Stimulated activated CD4-positive, alpha-beta T cell treated with anti-CD3 and anti-CD28 coated beads, TNF-alpha, amount 100 ng/mL, for 24 hours (primary cell): ENCODE measurements at places on chromosomes 3 and 15.

GRCh38 chr3:18132991-18133390, 292.1 kb downstream of the SATB1 start:
- DNase-seq, result no peak

GRCh38 chr15:97890307-97890706, 70.2 kb upstream of the ARRDC4 start:
- DNase-seq, result no peak

DNA sequence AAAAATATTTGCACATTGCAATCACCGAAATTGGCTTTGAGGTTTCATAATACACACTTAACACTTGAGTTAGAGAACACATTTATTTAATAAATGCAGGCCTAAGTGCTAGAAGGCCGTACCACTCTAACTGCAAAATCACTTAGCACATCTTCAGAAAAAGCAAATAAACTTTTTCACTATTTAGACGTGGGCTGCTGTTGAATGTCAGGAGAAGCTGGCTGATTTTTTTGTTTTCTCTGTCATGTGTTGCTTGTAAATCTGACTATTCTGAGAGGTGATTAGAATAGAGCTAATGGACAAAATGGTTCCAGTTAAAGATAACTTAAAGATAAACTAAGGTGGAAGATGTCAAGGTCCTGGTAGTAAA, 265.1 kb downstream of the FOXP1 start:
- DNase-seq, result no peak

DNA sequence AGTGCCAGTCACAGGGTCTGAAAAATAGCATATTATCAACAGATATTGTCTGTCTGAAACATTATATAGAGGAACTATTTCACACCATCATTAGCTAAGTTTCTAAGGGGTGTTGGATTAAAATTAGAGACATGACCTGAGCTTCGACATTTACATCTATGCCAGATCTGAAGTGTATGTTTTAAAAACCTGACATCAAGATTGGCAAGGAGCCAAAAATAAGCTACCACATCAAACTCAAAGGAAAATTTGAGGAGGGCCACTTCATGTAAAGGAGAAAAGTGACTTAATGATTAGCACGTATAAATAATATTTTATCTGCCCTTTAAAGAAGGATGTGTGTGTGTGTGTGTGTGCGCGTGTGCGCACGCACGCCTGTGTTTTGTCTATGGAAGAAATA, 752.0 kb upstream of the GRM7 start:
- no peak for DNase-seq

- no peak for DNase-seq
Observed at GRCh38 chr15:61383421-61383820, 154.3 kb upstream of the RORA start.

DNA sequence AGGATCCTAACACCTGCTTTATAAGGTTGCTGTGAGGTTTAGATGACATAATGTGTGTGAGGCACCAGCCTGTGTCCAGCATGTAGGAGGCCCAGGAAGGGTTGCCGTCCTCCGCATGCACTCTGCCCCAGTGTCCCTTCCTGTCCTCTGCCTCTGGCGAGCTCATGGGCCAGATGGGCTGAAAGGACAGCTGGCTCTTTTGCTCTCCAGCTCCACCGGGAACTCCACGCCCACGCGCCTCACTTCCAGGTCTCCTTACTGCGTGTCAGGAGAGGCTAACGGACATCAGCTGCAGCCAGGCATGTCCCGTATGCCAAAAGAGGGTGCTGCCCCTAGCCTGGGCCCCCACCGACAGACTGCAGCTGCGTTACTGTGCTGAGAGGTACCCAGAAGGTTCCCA, 12.2 kb downstream of the MUC20 start:
- DNase-seq, result no peak

- no peak for DNase-seq
Observed at GRCh38 chr3:115533218-115533617, 90.1 kb upstream of the GAP43 start.

DNA sequence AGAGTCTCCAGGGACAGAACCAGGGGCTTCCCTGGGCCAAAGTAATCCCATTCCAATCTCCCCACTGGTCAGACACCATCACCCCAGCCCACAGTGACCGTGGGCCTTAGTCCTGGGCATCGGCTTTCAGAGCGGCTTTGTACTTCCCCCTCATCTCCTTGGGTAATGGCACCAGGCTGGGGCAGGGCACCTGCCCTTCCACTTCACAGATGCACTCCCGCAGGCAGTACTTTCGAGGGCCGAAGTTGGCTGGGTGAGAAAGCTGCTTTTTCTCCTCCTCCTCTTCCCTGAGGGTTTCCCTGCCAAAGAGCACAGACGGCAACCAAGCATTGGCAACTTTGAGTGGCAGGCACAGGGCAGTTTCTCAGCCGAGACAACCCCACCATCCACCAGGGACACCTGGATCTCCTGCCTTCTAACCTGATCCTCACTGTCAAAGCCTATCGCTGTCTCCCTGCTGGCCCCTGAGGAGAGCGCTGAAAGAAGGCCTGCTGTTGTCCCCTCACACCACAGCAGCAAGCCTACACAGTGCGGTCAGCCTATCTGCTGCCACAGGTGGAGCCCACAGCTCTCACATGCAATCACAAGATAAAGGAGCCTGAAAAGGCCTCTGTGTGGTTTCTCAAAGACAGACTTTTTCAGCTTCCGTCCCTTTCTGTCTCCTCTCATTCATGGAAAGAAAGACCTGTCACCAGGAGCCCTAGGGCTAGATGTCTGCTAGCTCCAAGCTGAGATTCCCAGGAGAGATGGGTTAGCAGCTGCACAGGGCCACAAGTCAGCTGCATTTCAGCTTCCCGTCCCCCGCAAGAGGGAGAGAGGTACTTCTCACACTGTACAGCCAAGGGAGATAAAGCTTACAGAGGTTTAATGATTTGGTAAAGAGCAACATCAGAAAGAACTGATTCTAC, 12.5 kb downstream of the MRPS25 start:
- no peak for DNase-seq

DNA sequence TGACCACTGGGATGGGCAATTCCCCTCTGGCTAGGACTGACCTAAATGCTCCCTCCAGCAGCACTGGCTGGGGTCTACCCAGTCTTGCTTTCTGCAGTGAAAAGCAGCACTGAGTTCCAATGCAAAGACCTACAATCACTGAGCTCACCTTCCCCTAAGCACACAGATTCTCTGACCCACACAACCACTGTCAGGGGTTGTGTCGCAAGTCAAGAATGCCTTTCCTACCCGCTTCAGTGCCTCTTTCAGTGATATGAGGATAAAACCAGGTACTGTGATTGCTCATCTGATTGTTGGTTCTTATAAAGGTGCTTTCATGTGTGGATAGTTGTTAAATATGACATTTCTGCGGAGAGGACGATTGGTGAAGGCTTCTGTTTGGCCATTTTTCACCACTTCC, 345.6 kb downstream of the GAP43 start:
- DNase-seq, result no peak

GRCh38 chr15:79816571-79816970, 80.2 kb downstream of the MTHFS start:
- DNase-seq, result no peak

- no peak for DNase-seq
Observed at GRCh38 chr15:94412979-94413746, 181.8 kb downstream of the MCTP2 start.

DNA sequence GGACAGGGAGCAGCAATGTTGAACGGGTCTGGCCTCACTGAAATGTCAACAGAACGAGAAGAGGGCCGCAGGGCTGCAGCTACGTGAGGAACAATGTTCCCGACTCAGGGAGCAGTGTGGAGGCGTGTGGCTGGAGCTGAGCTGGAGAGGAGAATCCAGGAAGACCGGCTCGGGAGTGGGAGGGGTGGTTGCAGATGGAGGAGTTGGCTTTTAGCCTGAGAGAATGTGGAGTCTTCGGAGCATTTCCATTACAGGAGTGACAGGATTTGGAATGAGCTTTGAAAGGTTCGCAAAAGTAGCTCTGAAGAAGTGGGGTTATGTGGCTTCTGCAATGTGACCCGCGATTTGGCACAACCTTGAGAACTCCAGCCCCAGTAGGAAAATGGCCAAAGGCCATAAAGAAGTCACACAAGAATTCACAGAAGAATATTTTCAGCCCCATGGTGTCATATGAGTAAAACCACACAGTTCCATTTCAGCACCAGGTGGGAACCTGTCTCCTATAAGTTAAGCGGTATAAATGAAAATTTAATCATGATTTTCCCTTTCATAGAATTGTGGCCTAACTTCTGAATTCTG, 78.8 kb upstream of the NSMCE3 start:
- DNase-seq, result no peak

DNA sequence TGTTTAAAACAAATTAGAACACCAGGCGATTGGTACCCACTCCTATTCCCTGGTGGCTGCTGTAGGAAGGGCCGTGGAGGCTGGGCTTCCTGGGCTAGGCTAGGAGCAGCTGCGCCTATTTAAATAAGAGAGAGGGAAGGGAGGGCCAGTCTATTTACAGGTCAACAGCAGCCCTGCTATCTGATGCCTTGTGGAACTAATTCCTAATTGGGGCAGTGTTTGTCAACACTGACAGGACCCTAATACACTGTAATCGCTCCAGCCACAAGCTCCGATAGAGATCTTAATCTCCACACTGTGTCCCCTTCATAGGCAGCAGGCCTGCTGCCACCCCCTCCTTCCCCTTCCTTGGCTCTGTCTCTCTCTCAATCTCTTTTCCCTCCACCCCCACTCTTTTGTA, 116.9 kb upstream of the SOX14 start:
- DNase-seq, result no peak

- DNase-seq, result no peak
Observed at GRCh38 chr3:38397320-38397719, 50.7 kb downstream of the XYLB start.

- DNase-seq, result no peak
Observed at GRCh38 chr15:88376574-88377174, 90.5 kb downstream of the MRPL46 start.
